Choroid plexus epithelial cell (primary cell): ENCODE measurements at places on chromosomes 13 and 19.

- DNase-seq, result no peak
Measured at GRCh38 chr19:8499048-8499833, 3.2 kb downstream of the PRAM1 start.

GRCh38 chr19:7456964-7457541, 31.8 kb downstream of the PEX11G start:
- no peak for DNase-seq

- no peak for DNase-seq
Measured at GRCh38 chr13:49044836-49045235, 69.1 kb downstream of the FNDC3A start.

DNA sequence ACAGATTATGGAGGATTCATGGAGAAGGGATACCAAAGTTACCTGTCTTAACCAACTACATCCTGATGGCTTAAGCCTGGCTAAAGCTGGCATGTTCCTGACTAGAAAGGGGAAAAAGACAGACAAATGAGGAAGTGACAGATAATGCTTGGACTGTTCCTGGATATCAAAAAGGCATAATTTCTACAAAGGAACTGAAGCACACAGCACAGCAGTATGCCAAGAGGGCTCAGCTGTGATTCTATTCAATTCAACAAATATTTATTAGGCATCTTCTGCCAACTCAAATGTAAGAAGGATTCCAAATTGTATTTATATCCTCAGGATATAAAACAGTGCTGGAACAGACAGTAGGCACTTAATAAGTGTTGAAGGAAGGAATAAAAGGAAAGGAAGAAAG, 59.5 kb downstream of the KLF12 start:
- peak; percentile 77 for DNase-seq

GRCh38 chr13:48159826-48160225, 64.9 kb upstream of the MED4 start:
- no peak for DNase-seq

DNA sequence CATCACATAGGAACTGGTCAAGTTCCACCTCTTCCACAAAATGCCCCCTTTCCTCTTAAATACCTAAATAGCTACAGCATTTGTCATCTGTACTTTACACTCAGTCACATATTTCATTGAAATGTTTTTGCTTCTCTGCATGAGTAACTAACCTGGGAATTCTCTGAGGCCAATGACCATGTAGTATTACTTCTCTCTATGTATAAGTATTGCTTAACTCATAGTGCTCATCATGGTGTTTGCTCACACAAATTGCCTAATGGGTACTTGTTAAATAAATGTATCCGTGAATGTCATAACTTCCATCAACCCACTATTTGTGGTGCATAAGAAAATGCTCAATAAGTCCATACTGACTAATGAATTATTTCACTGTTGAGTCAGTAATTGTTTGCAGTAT, 115.5 kb downstream of the FGF14 start:
- DNase-seq, result peak; percentile 96

DNA sequence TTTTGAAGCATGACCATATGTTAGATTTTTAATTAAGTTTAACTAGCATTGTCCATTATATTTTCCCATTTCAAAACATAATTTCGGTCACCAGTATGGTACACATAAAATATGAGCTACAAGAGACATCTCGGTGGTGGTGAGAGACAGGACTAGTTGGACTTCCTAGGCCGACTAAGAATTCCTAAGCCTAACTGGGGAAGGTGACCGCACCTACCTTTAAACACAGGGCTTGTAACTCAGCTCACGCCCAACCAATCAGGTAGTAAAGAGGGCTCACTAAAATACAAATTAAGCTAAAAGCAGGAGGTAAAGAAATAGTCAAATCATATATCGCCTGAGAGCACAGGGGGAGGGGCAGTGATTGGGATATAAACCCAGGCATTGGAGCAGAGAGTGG, 22.9 kb downstream of the DNAJC15 start:
- no peak for DNase-seq

- DNase-seq, result no peak
Measured at GRCh38 chr13:85108356-85108755, 690.9 kb downstream of the SLITRK6 start.

DNA sequence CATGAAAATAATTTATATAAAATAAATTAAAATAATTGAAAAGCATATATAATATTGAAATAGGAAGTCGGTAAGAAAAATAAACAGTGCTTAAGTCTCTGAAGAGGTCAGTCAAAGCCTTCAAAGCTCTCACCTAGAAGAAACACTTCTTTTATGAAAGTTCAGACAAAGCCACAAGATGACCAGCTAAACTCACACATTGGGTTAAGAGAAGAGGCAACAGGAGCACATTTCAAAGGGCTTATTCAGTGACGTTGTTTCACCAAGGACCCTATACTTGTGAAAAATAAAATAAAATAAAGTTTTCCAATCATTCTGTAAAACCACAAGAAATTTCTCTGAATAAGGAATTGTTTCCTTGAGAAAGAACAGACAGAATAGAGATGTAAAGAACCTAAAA, 2.5 kb upstream of the ITM2B start:
- DNase-seq, result peak; percentile 14

- no peak for DNase-seq
Measured at GRCh38 chr13:72653506-72653905, 73.9 kb downstream of the MZT1 start.

GRCh38 chr19:35736913-35737886, 5.1 kb downstream of the IGFLR1 start:
- DNase-seq, result no peak

- DNase-seq, result no peak
Measured at GRCh38 chr19:45763691-45764294, 5.3 kb downstream of the SIX5 start.

GRCh38 chr19:289651-290371, 1.4 kb downstream of the PLPP2 start:
- peak; percentile 67 for DNase-seq

GRCh38 chr19:4057931-4058692, 8.6 kb downstream of the ZBTB7A start:
- peak; percentile 86 for DNase-seq

GRCh38 chr19:16035601-16036297, 40.5 kb upstream of the TPM4 start:
- no peak for DNase-seq

- no peak for DNase-seq
Measured at GRCh38 chr19:30717381-30717780, 345.2 kb downstream of the ZNF536 start.
